ENCODE measurements at places on chromosomes 6 and 20. TPM values are rescaled to one million over a fixed set of nuclear protein-coding genes. Genes with fewer than 3 reads are reported as not detected.

- DNase-seq = no peak
Measured at GRCh38 chr20:56362833-56363413, 4.1 kb downstream of the FAM210B start.

GRCh38 chr6:25318589-25318988 is 39.4 kb downstream of the CARMIL1 start:
- no peak for DNase-seq

DNA sequence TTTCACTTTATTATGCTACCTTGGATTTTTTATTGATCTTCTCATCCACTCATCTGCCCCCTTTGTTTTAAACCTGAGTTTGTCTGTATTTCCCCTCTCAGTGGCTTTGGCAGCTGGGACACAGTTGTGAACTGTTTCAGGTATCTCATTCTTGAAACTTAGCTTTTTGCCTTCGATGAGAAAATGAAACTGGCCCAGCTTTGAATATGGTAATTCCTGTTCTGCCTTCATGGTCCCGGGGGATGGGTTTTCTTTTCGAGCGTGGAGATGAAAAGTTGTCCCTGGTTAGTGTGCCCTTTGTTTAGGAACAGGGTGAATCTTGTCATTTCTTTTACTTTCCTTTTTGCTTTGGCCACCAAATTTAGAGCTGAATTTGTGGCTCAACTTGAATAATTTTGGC is 25.6 kb downstream of the DHX35 start:
- DNase-seq = no peak

DNA sequence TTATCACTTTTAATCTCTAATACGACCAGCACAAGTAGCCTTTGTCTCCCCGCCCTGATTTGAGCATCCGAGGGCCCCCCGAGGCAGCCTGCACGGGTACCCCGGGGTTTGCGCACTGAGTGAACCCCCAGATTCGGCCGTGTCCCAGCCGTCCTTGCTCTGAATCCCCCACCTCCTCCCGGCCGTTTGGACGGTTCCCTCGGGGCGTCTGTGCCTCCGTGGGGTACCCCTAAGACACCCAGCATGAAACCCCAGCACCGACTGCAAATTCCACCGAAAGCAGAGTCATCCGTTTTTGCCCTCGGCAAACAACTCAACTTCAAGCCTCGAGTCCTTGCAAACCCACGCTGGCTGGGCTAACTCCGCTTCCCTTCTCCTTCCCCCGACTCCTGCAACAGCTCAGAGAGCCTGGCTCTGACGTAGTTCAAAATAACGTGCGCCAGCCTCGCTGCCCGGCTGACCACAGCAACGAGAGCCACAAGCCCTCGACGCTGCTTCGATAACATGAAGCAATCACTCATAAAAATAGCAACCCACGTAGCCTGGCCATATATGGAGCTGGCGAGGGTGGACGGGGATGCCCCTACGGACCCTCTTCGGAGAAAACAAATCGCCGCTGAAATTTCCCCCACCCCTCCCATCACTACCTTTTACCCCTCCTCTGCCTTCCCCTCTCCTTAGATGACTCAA is 764 bp upstream of the SNAP25 start:
- DNase-seq = no peak

DNA sequence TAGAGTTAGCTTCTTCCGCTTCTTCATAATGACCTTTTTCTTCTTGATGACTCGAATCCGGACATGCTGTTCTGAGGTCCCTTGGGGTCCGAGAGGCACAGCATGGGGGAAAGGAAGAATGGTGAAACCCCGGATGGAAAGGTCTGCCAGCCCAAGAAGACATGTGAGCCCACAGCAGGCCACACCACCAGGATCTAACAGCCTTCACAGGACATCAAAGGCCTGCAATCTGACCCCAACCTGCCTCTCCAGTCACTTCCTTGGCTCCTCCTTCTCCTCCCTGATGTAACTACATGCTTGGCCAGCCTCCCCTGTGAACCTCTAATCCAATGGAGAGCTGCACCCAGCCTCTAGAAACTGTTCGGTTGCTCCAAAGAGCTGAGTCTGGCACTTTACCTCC is 1.6 kb downstream of the CPXM1 start:
- no peak for DNase-seq

DNA sequence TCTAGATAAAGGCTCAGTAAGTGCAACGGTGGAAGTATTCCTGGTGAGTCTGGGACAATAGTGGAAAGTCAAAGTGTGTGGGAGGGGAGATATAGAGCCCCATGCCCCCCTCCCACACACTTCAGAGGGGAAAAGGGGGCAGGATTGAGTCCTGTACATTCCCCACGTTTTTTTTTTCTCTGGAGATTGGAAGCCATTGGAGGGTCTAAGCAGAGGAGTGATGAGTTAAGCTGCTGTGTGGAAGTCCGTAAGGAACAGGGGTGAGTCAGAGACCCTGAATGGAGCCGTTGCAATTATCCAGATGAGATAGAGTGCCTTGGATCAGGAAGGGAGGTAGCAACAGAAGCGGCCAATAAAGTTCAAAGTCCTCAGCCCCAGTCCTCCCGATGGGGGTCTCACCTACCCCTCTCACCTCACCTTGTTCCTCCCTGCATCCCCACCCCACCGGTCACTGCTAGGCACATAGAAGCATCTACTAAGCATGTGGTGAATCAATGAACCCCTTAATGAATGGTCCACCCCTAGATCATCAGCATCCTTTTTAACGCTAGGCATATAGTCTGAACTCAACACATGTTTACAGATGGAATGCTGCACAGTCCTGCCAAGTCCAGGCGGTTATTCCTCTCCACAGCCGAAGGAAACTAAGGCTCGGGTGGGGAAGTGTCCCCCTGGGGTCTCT is 662 bp upstream of the SLC9A8 start:
- no peak for DNase-seq

DNA sequence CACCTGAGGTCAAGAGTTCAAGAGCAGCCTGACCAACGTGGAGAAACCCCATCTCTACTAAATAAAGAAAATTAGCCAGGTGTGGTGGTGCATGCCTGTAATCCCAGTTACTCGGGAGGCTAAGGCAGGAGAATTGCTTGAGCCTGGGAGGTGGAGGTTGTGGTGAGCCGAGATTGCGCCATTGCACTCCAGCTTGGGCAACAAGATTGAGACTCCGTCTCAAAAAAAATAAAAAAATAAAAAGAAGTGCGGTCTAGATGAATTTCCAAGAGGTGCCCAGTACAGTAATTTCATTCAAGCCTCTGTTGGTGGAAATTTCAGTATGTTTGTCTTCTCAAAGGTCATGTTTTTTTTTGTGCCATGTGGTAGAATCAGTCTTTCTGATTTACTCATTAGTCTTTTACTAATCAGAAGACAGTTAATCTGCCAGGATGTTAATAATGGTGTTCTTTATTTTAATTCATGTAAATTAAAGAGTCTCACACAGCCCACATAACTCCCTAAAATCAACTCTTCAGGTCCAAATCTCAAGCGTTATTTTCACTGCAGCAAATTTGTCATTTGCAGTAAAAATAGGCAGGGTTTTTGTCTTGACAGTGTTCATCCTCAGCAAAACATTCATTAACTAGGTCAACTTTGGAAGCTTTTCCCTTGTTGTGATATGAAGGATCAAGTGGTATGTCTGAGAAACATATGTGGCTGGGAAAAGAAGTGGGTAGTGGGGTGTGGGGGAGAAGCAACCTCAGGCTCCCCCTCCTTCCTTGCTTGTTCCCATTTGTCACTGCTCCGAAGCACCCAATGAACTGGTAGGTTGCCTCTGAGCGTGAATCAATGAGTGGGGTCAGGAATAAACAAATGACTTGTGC is 13.3 kb downstream of the TP53INP2 start:
- no peak for DNase-seq

ZNF831 gene
- total RNA-seq = 0.15 TPM

ID4 gene
- total RNA-seq = 2.8 TPM
